ENCODE measurements at places on chromosomes 7 and 10. TPM values are rescaled to one million over a fixed set of nuclear protein-coding genes. Genes with fewer than 3 reads are reported as not detected.

VSTM4 gene
- total RNA-seq: 0.06 TPM

TMEM196 gene
- total RNA-seq: not detected

HKDC1 gene
- not detected for total RNA-seq

C10orf143 gene
- total RNA-seq: 5.0 TPM

DHTKD1 gene
- total RNA-seq: 9.8 TPM

LRRN3 gene
- total RNA-seq: 108 TPM

PLPP4 gene
- total RNA-seq: not detected

BAG3 gene
- 14.9 TPM for total RNA-seq

ZKSCAN5 gene
- total RNA-seq: 9.0 TPM

CLRN3 gene
- total RNA-seq: not detected

KIF11 gene
- total RNA-seq: 40.5 TPM

SPDYE5 gene
- not detected for total RNA-seq

SFTPA1 gene
- total RNA-seq: not detected

BRAF gene
- total RNA-seq: 27.5 TPM

TRIM4 gene
- total RNA-seq: 25.5 TPM

VWDE gene
- 0.84 TPM for total RNA-seq

OSBPL3 gene
- 74.3 TPM for total RNA-seq

PLXDC2 gene
- total RNA-seq: not detected

DHX32 gene
- 22.7 TPM for total RNA-seq
